ENCODE measurements at places on chromosomes 11 and 22.

DNA sequence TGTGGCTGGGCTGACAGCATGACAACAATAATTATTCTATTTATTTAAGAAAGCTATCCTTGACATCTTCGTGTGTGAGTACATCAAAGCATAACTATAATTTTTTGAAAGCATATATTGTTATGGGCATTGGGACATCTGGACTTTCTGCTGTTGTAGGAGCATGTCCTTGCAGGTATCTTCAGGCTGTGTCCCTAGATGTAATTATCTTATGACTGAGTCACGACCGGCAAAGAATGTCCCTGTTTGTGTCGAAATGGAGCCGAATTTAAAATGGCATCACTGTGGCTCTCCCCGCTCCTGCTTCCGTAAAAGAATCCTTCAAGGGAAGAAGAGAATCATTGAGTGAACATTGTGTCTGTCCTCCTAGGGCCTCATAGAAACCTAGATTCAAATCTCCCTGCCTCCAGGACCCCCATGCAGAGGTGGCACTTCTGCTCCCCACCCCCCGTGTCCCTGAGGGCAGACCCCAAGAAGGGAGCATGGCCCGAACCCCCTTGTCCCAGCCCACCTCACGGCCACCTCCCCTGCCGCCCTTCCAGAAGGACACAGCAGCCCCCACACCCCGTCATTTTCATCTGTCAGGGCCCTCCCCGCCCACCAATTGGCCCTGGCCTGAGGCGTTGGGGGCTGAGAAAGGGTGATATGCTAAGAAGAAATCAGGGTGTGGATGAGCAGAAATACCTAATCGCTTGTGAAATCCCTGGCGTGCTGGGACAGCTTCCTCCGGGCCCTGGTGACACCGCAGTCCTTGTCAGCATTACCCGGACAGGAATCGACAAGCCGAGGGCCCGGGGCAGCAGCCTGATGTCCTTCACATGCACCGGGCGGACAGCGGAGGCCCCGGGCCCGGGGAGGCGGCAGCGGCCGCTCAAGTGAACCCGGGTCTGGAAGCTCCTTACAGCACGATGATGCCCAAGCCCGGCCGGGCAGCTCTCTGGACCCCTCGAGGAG is 48.6 kb upstream of the SLC22A12 start:
- DNase-seq: no peak

DNA sequence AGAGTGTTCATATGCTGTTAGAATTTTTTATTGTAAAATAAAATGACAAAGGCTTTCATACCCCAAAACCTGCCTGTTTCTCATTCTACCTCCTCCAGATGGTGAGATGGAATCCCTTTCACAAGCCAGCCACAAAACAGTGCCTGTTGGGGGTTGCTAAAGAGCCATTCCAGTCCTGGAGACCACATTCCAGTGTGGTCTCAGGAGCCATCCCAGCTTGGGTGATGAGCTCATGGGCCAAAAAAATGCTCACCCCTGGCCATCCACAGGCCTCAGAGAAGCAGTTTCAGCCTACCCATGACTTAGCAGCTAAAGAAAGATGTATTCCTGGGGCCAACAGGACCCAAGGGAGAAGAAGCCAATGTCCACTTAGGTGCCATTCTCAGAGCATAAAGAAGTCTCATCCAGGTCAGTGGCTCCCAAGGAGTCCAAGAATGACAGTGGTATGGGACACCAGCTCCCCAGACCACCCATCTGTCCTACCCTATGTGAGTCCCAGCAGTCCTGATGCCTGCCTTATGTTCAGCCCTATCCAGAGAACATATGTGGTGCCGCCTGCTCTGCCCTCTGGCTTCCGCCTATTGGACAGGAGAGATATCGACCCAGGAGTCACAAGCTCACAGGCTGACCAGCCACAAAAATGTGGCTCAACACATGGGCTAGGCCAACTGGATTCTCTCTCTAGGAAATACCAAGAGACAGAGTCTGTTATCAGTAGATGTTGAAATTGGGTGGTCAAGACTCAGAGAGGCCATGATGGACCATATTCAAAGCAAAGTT is 26.4 kb downstream of the C11orf91 start:
- no peak for DNase-seq

DNA sequence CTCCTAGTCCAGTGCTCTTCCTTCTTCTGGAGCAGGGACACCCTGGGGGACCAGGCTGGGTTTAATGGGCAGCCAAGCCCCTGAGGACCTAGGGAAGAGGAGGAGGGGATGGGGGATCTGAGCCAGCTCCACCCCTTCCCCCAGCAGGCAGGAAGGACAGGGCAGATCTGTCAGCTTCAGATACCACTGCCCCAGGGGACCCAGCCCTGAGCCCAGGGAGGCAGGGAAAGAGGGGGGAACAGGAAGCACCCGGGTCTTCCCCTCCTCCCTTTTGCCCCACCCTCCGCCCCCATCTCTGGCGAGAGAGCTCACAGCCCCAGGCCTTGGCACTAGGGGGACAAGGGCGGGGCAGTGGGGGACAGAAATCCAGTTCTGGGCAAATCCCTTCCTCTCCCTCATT is 11.7 kb upstream of the SOX10 start:
- no peak for DNase-seq

- no peak for DNase-seq
These were observed 1.6 kb upstream of the DNAJB13 start for GRCh38 chr11:73949246-73949645.

- no peak for DNase-seq
These were observed 34.5 kb upstream of the RIC3 start for GRCh38 chr11:8203414-8203715.

Measured in brain pericyte (primary cell).